ENCODE measurements at places on chromosomes 11 and 22. TPM values are rescaled to one million over a fixed set of nuclear protein-coding genes. Genes with fewer than 3 reads are reported as not detected.

Gene LSP1
- total RNA-seq = not detected

Gene SMC1B
- not detected for total RNA-seq

Gene CHRDL2
- total RNA-seq = not detected

Gene NXPE4
- total RNA-seq = not detected

Gene OR2AG2
- total RNA-seq = 1.00 TPM

Gene KCNK7
- total RNA-seq = 0.34 TPM

Gene PLAAT2
- total RNA-seq = not detected

Gene PRODH
- total RNA-seq = 3.1 TPM

Gene NXF1
- total RNA-seq = 31.7 TPM

Gene SCYL1
- total RNA-seq = 75.0 TPM

Gene OR51E2
- total RNA-seq = not detected

Gene UBQLN3
- 0.31 TPM for total RNA-seq

Gene CYTH4
- not detected for total RNA-seq

Gene DGAT2
- 0.31 TPM for total RNA-seq

Gene ZFPL1
- total RNA-seq = 33.0 TPM

Gene CADM1
- total RNA-seq = 21.4 TPM

Gene OR5B21
- total RNA-seq = 0.31 TPM

Gene KRTAP5-1
- total RNA-seq = not detected

Gene SLC22A25
- not detected for total RNA-seq

Gene P2RY2
- total RNA-seq = not detected

Gene TSKU
- total RNA-seq = 12.7 TPM

Gene XRRA1
- 7.9 TPM for total RNA-seq

Gene IGF2
- total RNA-seq = under 0.01 TPM

Gene GPR83
- total RNA-seq = under 0.01 TPM

Gene FIBIN
- total RNA-seq = 0.36 TPM

Gene PDGFD
- 7.1 TPM for total RNA-seq

Gene CYP2D6
- 0.46 TPM for total RNA-seq

Gene DEFB131B
- total RNA-seq = not detected
